ENCODE measurements at places on chromosomes 6 and 20. TPM values are rescaled to one million over a fixed set of nuclear protein-coding genes. Genes with fewer than 3 reads are reported as not detected.

GRCh38 chr20:34564833-34565232, 6.3 kb downstream of the MAP1LC3A start:
- no peaks in the 10 kb centered on the region for H3K4me1 ChIP-seq
- H3K27me3 ChIP-seq, result no peaks in the 10 kb centered on the region
- no peak overlapping the region for H3K4me3 ChIP-seq
- no peak overlapping the region for H3K27ac ChIP-seq
- no peak for DNase-seq

DNA sequence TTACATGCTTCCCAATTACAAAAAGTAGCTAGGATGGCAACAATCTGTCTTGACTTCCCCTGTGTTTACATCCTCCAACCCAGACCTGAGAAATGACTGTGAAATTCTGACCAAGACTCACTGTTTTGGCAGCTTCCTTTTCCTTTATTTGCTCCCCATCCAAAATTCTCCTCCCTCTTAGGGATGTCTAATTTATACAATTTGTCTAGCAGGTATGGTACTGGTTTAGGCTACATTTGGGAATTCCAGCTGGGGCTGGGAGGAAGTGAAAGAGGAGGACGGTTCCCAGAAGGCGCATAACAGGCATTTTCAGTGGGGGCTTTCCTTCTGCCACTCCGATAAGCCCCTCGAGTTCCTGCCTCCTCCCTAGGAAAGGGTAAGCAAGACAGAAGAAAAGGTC, 231.5 kb upstream of the BTBD3 start:
- H3K4me3 ChIP-seq, result peak overlapping the region; percentile 69
- DNase-seq, result no peak
- H3K27me3 ChIP-seq, result no peaks in the 10 kb centered on the region
- peak overlapping the region; percentile 81 for H3K27ac ChIP-seq
- H3K4me1 ChIP-seq, result peaks cover 26% of the 10 kb centered on the region

DNA sequence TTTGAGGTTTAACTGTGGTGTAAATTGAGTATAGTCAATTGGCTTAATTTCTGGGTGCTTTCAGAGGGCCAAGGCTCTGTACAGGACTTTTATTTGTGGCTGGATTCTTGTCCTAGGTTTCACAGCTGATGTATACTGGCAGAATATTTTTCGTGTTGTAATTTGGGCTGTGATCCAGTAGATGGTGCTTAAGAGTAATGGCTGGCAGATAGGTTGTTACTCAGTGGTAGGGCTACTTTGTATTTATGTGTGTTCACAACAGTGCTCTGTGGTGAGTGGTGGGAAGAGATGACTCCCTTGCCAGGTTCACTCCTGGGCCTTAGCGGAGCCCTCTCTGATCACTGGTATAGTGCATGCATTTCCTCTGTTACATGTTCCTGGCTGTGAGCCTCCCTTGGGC, 34.5 kb upstream of the FERMT1 start:
- no peaks in the 10 kb centered on the region for H3K36me3 ChIP-seq
- no peak overlapping the region for H3K4me3 ChIP-seq
- DNase-seq, result no peak

LST1 gene
- not detected for total RNA-seq

ZC3H12D gene
- total RNA-seq, result 0.20 TPM

Measured in Calu3 (cell line).